ENCODE measurements at places on chromosomes 2 and 18.

DNA sequence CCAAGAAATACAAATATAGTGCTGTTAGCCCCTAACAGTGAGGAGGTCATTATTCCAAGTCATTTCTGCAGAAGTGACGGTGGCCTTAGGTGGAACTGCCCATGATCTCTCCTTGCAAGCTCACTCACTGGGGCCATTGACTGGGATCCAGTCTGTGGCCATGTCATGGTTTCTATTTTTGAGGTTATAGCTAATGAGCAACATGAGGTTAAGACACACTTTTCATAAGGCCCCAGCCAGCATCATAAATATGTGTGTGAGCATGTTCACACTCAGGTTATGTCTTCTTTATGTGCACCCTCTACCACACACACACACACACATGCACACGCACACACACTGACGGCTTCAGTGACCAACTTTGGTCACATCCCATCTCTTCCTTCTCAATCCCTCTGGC is 484 bp downstream of the AFF3 start:
- DNase-seq, result no peak

DNA sequence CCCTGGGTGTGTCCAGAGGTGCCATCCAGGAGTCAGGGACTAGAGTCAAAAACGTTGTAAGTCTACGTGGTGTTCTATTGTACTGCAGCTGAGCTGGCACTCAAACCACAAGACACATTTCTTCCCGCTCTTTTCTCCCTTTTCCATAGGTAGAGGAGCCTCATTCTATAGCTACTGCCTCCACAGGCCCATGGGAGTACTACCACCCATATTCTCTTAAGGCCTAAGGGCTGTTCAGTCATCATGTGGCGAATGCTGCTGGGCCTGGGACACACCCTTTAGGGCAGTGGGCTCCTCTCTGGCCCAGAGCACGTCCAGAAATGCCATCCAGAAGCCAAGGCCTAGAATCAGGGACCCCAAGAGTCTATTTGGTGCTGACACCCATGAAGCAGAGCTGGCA is 1271.7 kb downstream of the CNTNAP5 start:
- DNase-seq, result no peak

GRCh38 chr2:112606547-112606946 is 22.1 kb downstream of the CHCHD5 start:
- no peak for DNase-seq

DNA sequence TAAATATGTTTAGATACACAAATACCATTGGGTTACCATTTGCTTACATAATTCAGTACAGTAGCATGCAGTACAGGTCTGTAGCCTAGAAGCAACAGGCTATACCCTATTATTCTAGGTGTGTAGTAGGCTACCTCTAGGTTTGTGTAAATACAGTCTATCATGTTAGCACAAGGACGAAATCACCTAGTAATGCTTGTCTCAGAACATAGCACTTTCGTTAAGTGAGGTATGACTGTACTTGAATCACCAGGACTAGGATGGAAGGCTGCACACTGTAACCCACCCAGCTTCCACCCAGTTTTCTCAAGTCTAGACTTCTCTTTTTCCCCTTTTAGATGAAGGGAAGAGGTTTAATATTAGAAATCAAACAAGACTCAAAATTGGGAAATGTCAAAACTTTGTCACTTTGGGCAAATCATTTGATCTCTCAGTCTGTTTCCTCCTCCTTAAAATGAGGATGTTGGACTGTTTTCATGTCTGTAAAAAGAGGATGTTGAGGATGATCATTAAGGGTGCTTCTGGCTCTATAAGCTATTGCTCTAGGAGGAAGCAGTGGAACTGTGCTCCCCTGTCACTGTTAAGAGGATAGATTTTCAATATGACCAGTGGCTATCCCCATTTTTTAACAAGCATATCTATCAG is 3.7 kb upstream of the SOCS6 start:
- DNase-seq, result no peak

- DNase-seq, result no peak
Observed at GRCh38 chr2:188604579-188604978, 312.9 kb downstream of the GULP1 start.

- DNase-seq, result no peak
Observed at GRCh38 chr2:73089270-73090030, 17.9 kb upstream of the SFXN5 start.

DNA sequence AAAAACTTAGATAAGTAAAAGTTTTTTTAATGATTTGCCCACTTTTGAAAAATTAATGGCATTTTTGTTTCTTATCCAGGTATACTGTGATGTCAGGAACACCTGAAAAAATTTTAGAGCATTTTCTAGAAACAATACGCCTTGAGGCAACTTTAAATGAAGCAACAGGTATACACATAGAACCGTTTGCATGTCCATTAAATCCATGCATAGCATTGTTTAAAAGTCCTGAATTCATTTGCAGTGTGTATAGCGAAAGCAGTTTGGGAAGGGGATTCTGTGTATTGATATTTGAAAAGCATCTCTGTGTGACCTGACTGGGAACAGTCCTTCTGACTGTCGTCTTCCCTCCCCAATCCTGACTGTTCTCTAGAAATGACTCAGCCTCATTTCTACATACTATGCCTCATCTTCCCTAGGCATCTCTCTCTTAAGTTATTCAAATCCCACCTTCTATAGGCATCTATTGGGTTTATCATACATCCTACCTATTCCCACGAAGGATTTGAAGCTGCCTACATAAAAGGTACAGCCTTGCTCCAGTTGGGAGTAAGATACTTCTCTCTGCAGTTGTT is 79.2 kb upstream of the MAP3K20 start:
- DNase-seq, result no peak

DNA sequence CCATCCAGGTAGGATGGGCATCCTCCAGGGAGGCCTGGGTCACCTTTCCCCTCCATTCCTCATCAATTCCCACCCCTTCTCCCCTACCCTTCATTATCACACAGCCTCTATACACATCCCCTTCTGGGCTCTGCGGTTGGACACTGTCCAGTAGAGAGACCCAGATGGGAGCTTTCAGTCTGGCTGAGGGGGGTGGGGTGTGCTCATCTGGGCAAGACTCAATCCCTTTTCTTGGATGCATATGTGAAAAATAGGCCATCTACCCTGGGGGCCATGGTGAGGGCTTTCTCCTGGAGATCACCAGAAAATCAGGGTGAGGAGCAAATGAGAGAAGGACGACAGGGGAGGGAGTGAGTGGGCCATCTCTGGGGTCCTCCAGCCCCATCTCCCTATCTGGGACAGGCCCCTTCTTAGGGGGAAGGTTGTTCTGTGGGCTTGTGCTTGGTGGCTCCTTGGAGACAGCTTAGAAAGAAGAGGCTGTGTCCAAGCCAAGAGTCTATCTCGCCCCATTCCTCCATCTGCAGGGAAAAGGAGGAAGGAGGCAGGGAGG is 160.1 kb downstream of the DYSF start:
- DNase-seq, result no peak

DNA sequence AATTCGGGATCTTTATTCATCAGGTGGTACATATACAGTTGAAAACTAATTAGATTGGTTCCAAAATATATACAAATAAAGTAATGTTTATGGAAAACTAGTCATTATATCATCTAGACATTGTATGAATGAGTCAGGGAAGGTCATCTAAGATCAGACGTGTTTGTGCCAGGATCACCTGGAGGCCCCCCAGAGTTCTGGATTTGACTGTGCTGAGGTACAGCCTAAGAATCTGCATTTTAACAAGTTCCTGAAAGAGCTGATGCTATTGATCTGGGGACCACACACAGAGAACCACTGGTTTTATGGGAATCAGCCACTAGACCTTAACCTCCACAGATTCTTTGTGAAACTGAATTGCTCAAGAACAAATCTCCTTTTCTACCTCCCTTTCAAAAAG is 43.2 kb downstream of the PARD6G start:
- no peak for DNase-seq

GRCh38 chr2:69947325-69947931 is 14.0 kb downstream of the ASPRV1 start:
- DNase-seq, result no peak

GRCh38 chr2:111226876-111227700 is 106.4 kb downstream of the BCL2L11 start:
- DNase-seq, result no peak

DNA sequence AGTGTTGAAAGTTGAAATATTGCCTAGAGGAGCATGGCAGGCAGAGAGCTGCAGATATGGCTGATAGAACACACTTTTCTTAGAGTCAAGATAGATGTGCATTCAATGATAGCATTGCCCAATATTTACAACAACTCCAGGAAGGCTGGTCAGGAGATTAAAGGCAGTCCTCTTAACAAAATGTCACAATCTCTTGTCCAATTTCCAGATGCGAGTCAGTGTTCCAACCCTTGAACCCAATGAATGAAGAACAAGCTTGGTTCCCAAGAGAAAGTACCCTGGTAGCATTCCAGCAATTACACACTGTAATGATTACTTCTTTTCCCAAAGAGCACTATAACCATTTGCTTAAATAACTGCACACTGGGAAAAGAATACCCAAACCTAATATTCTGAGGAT is 839.4 kb upstream of the VRK2 start:
- DNase-seq, result no peak

- no peak for DNase-seq
Observed at GRCh38 chr2:32427672-32428610, 71.1 kb downstream of the BIRC6 start.

GRCh38 chr18:44123743-44124142 is 556.9 kb upstream of the SETBP1 start:
- no peak for DNase-seq

GRCh38 chr18:9947248-9947647 is 33.4 kb downstream of the VAPA start:
- DNase-seq, result no peak

GRCh38 chr2:223269386-223269785 is 217.4 kb downstream of the KCNE4 start:
- no peak for DNase-seq

- no peak for DNase-seq
Observed at GRCh38 chr2:9527995-9528787, 27.4 kb downstream of the ADAM17 start.

DNA sequence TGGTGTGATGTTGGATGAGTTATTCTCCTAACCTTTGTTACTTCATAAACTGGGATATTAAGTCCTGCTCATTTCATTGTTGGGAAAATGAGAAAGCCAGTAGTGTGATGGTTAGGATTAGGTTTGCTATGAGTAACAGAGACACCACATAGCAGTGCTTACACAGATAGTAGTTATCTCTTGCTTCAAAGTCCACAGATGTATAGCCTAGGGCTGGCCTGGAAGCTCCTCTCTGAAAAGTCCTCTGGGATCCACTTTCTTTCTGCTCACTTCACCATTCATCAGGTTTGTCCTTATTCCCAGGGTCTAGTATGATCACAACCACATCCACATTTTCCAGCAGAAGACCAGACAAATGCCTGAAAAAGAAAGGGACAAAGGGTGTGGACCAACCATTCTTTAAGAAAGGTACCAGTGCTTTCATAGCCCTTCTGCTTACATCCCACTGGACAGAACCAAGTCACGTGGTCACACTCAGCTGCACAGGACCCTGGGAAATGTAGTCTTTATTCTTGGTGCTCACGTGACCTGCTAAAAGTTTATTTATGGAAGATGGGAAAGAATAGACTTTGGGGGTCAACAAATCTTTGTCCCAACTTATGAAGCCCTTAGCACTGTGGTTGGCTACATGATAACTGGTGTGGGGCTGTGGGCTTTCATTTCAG is 108.9 kb downstream of the INSIG2 start:
- no peak for DNase-seq

DNA sequence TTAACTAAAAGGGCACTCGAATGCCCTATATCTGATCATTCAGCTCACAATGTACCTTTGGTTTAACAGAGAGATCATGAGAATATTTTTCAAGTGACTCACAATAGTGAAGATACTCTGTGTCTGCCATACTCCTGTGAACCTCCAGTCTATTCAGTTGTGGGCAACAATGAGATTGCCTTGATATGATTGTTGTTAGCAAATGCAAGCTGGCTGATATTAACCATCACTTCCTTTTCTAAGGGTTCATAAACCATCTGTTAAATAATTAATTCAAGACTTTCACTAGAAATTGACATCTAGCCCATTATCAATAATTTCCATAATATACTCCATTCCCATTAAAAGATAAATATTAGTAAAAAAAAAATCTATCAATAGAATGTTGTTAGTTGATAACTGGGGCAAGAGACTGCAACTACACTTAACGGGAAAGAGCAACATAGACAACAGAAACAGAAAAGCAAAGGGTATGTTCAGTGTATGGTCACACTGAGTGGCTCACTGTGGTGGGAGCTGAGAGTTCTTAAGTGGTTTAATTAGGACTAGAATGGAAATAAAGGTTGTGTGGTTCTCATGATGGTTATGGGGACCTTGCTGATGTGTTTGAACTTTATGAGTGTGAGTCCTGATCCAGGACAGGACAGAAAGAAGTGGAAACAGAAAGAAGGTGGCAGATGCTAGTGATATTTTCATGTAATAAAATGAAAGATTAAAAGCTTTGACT is 11.9 kb downstream of the IL18RAP start:
- no peak for DNase-seq

DNA sequence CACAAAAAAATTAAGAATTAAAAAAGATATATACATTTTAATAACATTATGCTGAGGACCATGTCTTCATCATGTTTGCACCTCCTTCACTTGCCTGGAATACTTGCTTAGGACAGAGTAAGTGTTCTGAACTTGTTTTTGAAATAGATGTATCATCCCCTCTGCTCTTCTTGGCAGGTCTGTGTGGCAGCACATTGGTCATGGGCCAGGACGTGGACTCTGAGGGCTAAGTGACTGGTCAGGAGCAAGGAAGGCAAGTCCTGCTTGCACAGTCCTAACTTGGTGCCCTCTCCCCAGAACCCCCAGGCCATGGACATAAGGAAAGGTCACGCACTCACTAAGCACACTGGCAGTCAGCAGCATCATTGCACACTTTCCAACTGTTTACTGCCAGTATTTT is 95.8 kb downstream of the PTPRM start:
- no peak for DNase-seq

DNA sequence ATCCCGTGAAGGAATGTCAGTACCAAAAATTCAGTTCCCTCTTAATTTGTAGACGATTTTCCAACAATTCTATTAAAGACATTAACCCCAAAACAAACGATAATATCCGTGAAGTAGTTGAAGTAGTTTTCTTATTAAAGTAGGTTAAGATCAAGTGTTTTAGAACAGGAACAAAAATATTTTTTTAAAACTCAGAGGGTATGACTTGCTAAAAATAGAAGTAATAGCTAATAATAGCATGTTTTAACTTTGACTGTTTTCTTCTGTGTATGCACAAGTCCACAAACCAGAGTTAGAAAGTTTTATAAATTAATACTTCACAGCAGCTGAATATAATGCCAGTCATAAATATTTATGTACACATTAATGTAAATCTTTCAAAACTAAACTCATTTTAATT is 2.4 kb downstream of the DNAJC10 start:
- no peak for DNase-seq

DNA sequence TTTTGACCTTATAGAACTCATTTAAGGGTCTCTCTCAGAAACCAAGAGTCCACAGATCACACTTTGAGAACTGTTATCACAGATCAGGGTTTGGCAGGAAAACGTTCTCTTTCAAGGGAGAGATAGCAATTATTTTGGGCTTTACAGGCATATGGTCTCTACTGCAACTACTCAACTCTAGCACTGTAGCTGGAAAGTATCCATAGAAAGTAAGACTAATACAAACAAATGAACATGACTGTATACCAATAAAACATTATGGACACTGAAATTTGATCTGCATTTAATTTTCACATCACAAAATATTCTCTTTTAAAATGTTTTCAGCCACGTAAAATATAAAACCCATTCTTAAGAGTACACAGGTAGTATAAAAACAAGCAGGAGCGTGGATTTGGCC is 100.5 kb downstream of the TRIP12 start:
- no peak for DNase-seq
